ENCODE measurements at places on chromosomes 6 and 20. TPM values are rescaled to one million over a fixed set of nuclear protein-coding genes. Genes with fewer than 3 reads are reported as not detected.

GRCh38 chr6:155387481-155387880 lies 68.2 kb downstream of the NOX3 start:
- DNase-seq, result no peak

- no peak for DNase-seq
Measured at GRCh38 chr6:168926306-168926705, 327.3 kb downstream of the THBS2 start.

- no peak for DNase-seq
Measured at GRCh38 chr20:50220894-50221365, 30.3 kb downstream of the CEBPB start.

GRCh38 chr6:89290401-89291155 lies 24.5 kb downstream of the GABRR2 start:
- no peak for DNase-seq

DNA sequence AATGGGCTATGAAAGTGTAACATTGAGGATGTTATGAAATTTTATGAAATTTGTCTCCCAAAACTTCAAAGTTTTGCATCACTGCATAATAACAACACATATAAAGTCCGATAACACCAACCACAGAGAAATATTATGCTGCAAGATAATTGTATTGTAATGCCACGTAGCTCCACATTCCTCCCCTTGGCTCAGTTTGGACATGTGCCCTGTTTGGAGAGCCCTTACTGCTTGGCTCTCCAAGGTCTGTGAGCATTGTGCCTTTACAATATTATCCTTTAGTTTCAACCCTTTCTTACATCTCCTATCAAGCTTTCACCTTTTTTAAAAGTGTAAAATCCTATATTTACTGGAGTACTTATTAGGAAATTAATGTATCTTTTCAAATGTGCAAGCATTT lies 10.8 kb downstream of the HBS1L start:
- DNase-seq, result no peak

DNA sequence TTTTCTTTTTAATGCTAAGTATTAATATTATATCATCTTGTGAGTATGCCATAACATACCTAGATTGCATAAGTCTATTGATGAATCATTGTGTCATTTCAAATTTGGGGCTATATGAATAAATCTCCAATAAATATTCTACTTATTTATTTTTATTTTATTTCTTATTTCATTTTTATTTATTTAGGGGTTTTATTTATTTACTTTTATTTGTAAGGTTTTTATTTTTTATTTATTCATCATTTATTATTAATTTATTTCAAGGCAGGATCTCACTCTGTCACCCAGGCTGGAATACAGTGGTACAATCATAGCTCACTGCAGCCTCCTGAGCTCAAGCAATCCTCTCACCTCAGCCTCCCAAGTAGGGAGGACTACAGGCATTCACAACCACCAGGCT lies 36.3 kb downstream of the BMP5 start:
- DNase-seq, result no peak

GRCh38 chr6:56246541-56246880 lies 869 bp downstream of the COL21A1 start:
- no peak for DNase-seq

- DNase-seq, result no peak
Measured at GRCh38 chr6:163857421-163857820, 442.9 kb downstream of the QKI start.

Gene UBE2C
- 222 TPM for total RNA-seq

Gene SIRPD
- total RNA-seq, result not detected

Gene EBF4
- 2.6 TPM for total RNA-seq

Gene VGLL2
- total RNA-seq, result not detected

Gene TRIM40
- not detected for total RNA-seq

Measured in OCI-LY7 (cell line).